ENCODE measurements at places on chromosomes 2 and 18.

GRCh38 chr2:133988316-133988891 lies 265.5 kb upstream of the MGAT5 start:
- no peak for DNase-seq

DNA sequence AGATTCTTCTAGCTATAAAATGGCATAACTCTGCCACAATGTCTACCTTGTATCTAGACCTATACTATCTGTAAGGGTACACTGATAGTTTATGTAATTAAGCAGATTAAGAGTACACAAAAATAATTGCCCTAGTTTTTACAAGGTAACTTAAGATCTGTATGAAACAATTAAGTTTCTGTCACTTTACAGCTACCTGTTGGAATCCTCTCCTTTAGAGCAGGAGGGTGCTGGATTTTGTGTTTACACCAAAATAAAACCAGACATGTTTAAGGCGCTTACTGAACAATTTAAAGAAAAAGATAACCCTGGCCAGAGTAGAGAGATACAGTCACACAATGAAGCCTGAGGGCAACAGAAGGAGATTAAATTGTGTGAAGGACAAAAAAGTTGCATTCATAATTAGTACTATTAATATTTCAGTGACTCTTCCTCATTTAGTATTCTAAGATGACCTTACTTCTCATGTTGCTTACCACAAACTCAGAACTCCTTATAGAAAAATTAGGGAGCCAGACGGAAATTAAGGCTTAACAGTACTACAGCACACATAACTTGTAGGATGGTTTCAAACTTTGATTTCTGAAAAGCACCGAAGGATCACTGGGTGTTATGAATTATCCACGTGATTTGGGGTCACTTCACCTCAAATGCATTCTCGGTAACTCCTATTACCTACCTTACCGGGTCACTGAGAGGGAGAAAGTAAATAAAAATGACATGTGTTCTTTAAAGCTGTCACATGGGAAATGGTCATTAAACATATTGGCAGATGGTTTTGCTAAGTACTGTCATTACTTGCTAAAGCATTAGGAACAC lies 1.0 kb downstream of the DARS1 start:
- DNase-seq, result no peak

DNA sequence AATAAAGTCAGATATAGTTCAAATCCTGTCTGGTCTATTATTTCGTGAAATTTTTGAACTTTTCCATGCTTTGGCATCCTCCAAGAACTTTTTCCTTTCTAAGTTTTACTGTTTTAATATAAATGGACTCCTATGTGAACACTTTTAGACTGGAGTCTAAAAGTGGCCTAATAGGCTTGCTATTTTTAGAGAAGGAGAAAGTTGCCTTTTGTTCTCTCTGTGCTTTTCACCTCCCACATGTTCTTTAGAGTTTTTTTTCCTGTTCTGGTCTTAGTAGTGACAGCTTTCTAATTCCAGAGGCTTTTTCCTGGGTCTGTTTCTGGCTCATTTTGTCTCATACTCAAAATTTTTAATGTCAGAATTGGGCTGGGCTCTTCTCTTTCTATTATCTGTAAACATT lies 72.2 kb downstream of the ADAM23 start:
- DNase-seq, result no peak

GRCh38 chr18:23223641-23224040 lies 88.4 kb downstream of the CABLES1 start:
- DNase-seq, result no peak

DNA sequence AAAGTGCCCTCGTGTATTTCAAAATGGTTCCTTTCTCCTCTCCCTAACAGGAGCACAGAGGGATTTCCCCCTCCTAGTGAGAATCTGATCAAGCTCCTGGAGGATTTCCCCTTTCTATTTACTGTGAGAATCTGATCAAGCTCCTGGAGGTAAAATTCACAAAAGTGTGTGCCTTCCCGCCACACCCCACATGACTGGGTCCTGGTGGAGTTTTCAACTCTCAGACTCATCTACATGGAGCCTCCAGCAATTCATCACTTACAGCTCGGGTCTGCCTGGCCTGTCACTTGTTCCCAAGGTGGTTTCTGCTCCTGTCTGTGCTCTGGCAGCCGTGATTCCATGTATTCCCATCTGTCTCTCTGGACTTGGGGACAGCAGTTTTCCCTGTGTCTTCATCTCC lies 590.7 kb downstream of the FBXO15 start:
- no peak for DNase-seq

DNA sequence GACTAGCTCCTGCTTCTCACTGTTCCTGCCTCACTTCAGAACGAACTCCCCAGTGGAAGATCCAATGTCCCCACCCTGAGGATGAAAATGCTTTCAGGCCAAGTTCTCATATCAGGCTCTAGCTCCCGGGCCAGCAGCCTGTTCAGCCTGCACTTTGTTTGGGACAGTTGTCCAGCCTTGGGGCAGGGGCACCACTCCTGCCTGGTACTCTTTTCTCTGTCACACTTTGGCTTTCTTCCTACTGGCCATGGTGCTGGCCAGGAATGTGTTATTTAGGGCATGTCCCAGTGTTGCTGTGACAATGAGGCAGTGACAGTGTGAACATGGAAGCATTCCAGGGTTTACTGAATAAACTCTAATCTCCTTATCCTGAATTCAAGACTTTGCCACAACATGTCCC lies 154.1 kb downstream of the GALNT14 start:
- DNase-seq, result no peak

GRCh38 chr2:29518010-29518409 lies 402.8 kb downstream of the CLIP4 start:
- DNase-seq, result no peak

All from stimulated activated CD8-positive, alpha-beta memory T cell treated with anti-CD3 and anti-CD28 coated beads, Interleukin-2, amount 100 ng/mL, for 1 hour (primary cell).